ENCODE measurements at places on chromosomes 3 and 15.

DNA sequence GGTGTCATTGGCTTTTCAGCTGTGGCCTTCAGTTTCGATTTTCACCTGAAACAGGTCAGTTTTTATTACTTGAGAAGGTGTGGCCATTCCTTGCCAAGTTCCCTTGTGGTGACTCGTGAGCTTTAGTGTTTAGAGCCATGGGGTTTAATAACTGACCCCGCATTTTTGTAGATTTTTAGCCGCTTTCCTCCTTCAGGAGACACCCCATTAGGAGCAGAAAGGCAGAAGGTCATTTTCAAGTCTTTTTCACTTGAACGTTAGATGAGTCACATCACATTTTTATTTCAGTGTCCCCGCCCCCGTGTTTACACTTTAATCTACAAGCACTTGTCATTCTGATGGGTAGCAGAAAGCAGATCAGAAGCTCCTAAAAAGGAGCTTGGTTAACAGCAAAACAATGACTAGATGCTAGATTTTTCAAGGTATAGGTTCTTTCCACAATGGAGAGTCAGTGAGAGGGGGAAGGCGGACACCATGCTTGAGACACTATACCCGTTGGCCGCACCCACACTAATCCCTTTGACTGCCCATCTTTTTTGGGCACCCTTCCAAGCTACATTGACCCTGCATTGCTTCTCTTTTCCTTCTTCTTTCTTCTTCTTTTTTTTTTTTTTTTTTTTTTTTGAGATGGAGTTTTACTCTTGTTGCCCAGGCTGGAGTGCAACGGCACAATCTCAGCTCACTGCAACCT, 132.7 kb downstream of the GHSR start:
- no peak for DNase-seq

- no peak for DNase-seq
Observed at GRCh38 chr15:68145706-68146105, 59.4 kb downstream of the CALML4 start.

GRCh38 chr3:53350652-53351051, 3.3 kb upstream of the DCP1A start:
- no peak for DNase-seq

GRCh38 chr3:156551261-156551660, 3.7 kb downstream of the SSR3 start:
- DNase-seq: no peak

GRCh38 chr15:57045741-57046382, 127.4 kb downstream of the TCF12 start:
- no peak for DNase-seq

- no peak for DNase-seq
Observed at GRCh38 chr15:67501177-67501835, 19.6 kb upstream of the C15orf61 start.

DNA sequence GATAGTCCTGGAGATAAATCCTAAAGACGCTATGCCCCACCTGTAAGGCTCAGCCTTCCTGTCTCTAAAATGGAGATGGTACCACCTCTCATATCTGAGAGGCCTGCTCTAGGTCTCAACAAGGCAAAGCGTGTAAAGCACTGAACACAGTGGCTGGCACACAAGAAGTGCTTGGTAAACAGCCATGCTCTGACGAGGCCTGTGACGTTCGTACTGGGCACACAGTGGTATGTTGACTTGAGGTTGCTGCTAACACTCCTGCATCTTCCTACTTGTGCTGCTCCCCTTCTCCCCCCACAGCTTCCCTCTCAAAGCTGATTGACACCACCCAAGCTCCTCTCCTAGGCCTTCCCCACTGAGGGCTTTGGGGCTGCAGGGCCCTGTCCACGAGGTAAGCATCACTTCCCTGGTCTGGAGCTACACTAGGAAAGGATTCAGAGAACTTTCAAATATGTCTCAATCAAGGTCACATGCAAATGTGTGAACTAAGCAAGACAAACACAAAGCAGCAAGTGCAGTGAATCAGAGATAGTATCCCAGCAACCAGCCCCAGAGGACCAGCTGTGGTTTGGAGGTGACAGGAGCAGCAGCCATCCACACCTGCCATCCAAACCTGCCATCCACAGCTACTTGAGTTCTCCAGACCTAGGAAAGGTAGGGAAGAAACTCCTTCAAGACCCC, 177.5 kb downstream of the STT3B start:
- DNase-seq: no peak

DNA sequence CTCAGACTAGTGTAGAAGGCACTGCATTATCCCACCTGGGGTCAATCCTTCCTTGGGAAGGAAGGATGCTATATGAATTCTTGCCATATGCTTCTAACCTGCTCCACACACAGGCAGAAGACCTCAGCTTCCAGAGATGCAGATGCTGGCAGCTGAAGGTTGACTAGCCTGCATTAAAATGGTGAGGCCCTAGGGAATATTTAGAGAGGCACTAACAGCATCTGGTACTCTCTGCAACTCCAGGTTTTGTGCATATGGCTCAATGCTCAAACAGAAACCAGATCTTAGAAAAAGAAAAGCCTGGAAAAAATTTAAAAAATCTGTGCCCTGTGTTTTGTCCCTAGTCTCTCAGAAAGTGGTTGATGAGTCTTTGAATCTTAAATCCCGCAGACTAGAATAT, 56.0 kb upstream of the MYRIP start:
- no peak for DNase-seq

- no peak for DNase-seq
Observed at GRCh38 chr15:64068133-64068532, 21.8 kb upstream of the DAPK2 start.

DNA sequence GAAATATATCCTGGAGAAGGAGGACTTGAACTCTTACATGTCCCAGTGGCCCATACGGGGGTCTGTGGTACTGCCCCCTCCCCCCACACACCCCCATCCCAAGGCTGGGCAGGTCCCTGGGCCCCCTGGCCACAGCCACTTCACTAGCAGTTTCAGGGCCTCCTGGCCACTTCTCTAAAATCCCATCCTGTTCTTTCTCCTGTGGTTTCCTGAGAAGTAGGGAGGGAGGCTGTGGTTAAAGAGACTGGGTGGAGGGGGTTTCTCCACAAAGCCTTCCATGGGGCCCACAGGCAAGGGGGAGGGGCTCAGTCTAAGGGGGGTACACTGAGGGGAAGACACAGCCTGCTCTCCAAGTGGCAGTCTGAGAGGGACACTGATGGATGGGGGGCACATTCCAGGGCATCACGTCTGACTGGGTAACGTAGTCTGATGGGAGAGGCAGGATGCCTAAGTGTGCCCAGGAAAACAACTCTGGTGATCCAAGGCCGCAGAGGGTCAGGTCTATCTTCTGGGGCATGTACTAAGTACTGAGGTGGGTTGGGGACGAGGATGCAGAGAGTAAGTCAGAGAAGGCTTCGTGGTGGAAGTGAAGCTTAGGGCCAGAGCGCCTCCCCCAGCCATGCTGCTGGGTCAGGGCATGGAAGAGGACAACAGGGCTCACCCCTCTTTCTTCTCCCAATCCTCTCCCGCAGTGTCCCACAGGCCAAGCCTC, 48.0 kb upstream of the C15orf39 start:
- DNase-seq: no peak

- DNase-seq: no peak
Observed at GRCh38 chr15:85757073-85757938, 37.4 kb downstream of the KLHL25 start.

DNA sequence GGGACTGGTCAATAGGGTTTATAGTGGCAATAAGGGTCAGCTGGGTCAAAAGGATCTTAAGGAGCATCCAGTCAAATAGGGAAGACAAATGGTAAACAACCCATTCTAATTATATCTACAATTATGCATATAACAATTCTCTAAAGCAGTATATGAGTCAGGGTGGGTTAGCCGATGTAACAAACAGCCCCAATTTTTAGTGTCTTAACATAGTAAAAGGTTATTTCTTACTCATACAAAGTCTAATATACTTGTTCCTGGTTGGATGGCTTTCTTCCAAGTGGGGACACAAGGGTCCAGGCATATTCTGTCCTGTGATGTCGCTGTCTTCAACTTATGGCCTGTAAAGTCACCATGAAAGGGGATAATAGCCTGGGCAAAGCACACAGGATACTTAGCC, 97.9 kb upstream of the GALNT15 start:
- DNase-seq: no peak

DNA sequence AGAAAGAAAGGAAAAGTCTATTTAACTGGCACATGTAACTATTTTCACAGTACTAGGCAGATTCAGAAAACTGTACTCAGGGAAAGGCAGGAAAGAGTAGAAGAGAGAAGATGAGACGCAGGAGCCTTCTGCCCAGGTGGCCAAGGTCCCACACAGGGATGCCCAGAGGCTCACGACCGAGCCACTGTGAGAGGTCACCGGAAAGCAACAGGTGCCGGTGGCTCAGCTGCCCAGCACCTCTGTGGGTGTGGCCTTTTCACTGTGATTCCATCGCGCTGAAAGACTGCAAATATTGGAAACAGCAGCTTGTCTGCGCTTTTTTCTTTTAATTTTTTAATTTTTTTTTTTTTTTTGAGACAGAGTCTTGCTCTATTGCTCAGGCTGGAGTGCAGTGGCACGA, 226.8 kb downstream of the OCA2 start:
- no peak for DNase-seq

DNA sequence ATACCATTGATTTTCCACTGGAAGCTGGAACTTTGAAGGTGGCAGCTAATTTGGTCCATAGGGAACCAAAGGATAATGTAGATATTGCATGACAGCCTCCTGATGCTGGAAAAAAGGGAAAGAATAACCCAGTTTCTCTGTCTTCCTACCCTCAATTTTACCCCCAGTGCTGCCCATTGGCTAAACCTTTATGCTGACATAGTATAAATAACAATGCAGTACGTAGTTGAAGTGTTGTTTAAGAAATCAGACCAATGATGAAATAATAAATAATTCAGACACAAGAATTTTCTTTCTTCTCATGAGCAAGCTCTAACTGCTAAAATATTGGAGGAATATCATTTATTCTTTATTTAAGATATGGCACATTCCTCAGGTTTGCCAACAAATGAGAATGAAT, 843.4 kb downstream of the EPHA3 start:
- DNase-seq: no peak

DNA sequence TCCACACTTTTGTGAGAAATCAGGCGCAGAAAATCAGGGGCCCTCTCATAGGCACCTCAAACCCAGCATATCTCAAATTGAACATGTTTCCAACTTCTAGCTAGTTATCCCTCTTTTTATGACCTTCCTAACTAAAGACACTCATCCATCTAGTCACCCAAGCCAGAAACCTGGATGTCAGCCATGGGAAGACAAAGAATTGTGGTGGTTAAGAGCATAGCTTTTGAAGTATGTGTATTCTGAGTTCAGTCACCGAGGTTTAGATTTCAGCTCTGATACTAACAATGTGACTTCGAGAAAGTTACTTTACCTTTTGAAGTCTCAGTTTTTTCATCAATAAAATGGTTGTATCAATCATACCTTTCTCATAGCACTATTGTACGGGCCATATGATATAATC, 495.5 kb downstream of the NLGN1 start:
- DNase-seq: no peak

DNA sequence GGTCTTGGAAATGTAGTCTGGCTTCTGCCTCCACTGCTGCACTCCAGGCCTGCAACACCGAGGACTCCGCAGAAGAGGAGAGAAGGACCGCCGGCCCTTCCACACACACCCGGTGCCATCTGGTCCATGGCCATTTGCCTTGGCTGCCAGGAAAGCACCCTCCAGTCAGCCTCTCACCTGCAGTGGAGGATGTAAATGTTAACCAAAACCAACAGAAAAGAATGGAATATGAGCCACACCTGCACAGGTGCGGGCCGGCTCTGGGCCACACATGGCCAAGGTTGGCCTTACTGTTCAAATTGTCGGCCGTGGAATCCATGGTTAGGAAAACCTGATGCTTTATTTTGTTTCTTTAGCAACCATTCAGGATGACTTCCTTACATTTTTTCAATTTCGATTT, 178.3 kb upstream of the C2CD4B start:
- DNase-seq: no peak

DNA sequence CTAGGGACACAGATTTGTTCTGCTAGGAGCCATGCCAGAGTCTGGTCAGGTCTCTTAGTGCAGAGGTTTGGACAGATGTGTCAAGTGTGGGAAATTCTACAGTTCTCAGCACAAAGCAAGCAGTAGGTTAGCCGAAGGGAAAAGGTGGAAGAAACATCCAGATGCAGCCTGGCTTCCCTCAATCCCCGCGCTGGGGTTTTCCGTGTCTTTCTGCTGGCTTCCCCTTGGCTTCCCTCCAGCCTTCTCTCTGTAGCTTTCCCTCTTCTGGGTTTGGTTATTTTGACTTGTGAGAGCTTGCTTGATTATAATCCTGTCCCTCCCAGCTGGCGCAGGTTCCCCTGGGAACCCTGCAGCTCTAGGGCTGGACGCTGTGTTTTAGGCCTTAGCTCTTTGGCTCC, 4.1 kb downstream of the TF start:
- no peak for DNase-seq

DNA sequence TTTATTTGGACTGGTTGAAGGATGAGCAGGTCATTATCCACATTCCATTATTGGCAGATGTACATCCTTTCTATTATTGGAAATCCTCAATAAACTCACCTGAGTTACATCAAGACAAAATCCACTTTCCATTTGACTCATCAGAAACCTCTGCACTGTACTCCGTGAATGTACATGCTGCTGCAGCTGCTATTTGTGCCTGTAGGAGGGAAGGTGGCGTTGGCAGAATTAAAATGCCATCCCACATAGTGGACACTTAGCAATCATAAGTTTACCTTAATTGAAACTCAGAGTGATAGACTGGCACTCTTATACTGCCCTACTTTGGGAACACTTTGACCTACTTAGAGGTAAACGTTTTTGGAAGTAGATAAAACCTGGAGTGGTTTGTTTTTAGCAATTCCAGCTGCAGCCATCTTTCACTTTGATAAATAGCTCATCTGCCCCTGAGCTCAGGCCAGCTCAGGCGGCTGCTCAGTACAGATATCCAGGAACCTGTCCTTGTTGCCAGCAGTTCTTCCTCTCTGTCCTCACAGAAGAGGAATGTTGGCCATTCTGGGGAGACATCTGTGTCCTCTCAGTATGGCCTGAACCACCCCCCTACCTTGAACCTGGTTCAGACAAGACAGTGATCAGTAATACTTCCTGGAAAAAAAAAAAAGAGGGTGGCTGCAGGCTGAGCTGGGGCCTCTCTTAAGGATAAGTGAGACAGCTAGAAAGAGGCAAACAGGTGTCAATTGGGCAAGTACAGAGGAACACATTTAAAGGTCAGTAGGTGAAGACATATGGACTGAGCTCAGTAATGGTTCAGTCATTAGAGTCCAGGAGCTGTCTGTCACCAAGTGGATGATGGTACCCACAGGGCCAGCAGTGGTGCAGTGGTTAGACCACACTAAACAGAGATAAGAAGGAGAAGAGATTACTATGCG, 153.4 kb upstream of the UMPS start:
- no peak for DNase-seq

GRCh38 chr15:57017024-57017423, 98.6 kb downstream of the TCF12 start:
- DNase-seq: no peak

DNA sequence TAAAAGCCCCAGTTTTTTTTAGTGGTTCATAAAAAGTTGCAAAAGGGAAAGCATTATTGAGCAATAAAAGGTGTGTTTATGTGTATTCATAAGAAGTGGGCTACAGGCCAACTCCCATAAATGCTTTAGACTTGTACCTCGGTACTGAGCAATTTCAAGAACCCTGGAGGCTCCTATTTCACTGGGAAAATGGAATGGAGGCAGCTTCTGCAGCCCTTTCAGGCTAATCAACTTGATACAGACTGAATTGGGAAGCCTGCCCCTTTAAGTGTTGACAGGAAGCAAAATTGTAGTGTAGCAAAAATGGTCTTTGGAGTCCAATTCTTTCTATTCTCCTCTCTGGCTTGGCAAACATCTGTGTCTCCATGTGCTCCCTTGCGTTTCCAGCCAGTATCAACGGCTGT, 118.8 kb downstream of the ECT2 start:
- no peak for DNase-seq

- DNase-seq: no peak
Observed at GRCh38 chr15:35181538-35181937, 96.4 kb upstream of the NANOGP8 start.
